ENCODE measurements at places on chromosomes 11 and 22.
A peak's percentile ranks its signal among the peaks of the same experiment; 100 is the strongest.

DNA sequence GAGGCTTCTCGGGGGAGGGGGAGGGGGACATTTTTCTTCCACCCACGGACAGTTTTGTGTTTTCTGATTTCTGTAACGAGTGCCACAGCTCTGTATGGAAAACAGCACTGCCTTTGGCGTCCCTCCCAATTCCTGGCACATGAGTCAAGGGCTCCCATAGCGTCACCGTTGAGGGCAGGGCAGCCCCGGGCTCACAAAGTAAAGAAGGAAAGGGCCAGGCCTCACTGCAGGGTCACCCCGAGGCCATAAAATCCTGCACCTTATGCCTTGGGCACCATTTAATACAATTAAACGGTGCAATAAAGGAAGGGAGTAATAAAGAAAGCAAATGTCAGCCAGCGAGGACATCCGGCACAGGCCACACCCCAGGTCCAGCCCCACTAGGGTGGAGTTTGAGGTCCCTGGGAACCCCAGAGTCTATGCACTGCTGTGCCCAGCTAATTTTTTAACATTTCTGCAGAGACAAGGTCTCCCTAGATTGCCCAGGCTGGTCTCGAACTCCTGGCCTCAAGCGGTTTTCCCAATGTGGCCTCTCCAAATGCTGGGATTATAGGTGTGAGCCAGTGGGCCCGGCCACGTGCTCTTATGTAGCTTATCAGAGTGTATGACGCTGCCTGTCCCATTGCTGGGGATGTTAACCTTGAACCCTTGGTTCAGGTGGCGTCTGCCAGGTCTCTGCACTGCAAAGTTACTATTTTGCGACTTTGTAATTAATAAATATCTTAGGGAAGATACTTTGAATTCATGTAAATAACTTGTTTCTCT is 13.6 kb upstream of the MUC2 start:
- no peak for DNase-seq

DNA sequence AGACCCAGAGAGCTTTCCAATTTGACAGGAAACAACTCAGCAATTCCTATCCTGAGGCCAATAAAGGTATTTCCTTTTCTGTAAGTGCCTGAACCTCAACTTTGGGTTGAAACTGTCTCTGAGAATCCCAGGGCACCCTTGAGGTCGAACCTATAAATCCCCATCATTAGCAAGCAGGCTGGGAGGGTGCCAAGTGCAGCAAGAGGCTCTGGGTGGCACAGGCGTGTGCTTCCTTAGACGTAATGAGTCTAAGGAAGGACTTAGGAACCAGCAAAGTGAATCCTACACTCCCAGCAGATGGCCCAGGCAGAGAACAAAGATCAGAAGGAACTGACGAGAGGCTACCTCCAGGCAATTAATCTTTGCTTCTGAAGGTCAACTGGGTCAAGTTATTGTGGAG is 234.3 kb upstream of the NARS2 start:
- DNase-seq = no peak

DNA sequence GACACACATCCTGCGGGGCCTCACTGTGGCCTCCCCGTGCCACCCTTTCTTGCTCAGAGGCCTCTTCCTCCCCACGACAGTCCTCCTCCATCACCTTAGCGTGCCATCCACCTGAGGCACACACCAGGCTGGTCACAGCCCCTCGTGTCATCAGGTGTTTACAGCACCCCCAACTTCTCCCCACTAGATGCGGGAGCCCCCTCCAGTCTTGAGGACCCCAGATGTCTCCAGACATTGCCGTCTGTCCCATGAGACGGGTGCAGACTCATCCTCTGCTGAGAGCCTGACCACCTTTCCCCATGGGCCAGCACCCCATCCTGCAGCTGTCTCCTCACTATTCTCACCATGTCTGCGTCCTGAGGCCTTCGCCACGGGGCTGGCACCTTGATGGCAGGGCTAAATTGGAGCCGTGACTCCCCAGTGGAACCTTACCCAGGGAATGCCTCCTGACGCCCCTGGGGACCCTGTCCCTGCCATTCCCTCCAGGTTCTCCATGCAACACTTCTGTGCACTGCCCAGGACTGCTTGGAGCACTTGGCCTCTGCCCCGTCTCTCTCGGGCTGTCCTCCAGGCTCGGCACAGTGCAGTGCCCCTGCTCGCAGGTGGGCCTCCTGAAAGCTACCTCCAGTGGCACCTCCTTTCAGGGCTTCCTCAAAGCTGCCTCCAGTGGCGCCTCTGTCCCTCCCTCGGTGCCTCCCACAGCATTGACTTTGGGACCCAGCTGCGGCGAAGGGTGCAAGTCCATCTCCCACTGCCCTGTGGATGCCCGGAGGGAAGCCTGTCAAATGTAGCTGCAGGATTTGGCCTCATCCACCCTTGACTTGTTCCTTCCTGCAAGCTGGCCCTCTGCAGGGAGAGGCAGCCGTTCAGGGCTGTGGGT is 1386.8 kb downstream of the BRD1 start:
- no peak for DNase-seq

- DNase-seq = no peak
Observed at GRCh38 chr22:30483169-30483568, 11.4 kb upstream of the SEC14L3 start.

DNA sequence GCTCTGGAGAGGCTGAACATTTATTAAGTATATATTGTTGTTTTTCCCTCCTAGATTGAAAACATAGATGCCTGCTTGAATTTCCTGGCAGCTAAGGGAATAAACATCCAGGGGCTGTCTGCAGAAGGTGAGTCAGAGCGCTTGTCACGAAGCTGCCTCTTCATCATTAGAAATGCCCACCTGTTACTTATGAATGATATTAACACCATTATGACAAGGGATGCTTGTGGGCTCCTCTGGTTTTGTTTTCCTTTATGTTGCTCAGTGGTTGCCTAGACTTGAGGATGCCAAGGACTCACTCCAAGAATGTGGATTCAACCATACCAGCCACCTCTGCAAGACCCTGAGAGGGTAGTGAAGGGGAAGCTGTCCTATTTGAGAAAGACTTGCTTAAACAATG is 156.2 kb downstream of the NAV2 start:
- DNase-seq = no peak

GRCh38 chr11:14339356-14339755 is 19.6 kb downstream of the RRAS2 start:
- no peak for DNase-seq

DNA sequence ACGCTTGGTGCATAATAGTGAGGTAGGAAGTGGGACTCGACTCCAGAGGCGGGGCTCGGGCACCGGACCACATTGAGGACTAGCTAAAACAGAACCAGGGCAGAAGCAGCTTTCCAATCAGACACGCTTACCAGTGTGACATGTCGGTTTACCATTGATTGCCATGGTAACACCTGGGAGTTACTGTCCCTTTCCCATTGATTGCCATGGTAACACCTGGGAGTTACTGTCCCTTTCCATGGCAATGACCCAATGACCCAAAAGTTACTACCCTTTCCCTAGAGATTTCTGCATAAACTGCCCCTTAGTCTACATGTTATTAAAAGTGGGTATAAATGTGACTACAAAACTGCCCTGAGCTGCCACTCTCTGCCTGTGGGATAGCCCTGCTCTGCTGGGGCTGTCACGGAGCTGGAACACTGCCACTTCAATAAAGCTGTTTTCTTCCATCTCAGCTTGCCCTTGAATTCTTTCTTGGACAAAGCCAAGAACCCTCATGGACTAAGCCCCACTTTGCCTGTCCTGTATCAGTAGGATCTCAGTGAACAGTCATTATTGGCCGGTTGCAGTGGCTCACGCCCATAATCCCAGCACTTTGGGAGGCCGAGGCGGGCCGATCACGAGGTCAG is 77.4 kb upstream of the CRYBB3 start:
- DNase-seq = no peak

- DNase-seq = no peak
Observed at GRCh38 chr11:14411818-14412217, 52.8 kb upstream of the RRAS2 start.

- DNase-seq = no peak
Observed at GRCh38 chr11:68855205-68855981, 13.7 kb upstream of the CPT1A start.

GRCh38 chr11:96134602-96135001 is 208.4 kb downstream of the MAML2 start:
- no peak for DNase-seq

GRCh38 chr11:42772886-42773285 is 538.9 kb upstream of the API5 start:
- DNase-seq = no peak

GRCh38 chr11:62068730-62069129 is 55.1 kb upstream of the INCENP start:
- no peak for DNase-seq

GRCh38 chr11:108694846-108695245 is 30.0 kb downstream of the DDX10 start:
- DNase-seq = no peak

DNA sequence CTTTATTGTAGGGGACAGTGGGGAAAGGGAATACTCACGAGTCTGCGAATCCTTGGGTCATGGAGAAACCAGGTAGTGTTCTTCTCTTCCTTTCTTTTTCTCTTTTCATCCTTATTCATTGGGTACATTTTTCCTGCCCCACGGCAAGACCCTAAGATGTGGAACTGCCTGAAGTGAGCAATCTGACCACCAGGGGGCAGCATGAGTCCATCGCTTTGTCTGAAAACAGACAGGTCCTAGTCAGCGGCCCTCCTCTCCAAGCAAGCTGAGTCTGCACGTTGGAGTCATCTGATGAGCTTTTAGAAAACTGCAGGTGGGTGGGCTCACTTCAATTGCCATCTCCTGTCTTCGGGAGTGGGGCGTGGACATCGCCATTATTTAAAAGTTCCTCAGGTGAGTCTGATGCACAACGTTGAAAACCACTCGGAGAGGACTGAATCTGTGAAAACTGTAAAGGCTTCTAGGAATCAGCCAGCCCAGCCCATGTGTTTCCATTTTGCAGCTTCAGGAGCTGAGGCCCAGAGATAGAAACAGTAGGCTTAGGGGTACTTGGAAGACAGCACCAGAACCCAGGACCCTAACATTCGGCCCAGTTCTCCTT is 34.0 kb upstream of the FBXO3 start:
- peak; percentile 40 for DNase-seq

DNA sequence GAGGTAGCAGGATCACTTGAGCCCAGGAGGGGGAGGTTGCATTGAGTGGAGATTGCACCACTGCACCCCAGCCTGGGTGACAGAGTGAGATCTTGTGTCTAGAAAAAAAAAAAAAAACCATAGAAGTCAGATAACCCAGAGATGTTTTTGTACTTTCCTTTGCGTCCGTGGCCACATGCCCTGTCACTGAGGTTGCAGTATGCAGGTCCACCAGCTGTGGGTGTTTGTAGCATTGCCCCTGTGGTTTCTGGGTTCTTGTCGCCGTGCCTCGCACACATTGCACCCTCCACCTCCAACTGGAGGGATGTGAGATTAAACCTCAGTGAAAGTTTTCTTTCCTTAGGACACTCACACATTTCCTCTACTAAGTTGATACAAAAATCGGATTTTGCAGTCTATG is 70.3 kb downstream of the TNRC6B start:
- no peak for DNase-seq

GRCh38 chr11:43818220-43818619 is 62.4 kb upstream of the ALKBH3 start:
- DNase-seq = no peak
